NCI-H1417 treated with DMSO at 0.1 percent for 48 hours (cell line): ENCODE measurements at places on chromosomes 12 and 14.

DNA sequence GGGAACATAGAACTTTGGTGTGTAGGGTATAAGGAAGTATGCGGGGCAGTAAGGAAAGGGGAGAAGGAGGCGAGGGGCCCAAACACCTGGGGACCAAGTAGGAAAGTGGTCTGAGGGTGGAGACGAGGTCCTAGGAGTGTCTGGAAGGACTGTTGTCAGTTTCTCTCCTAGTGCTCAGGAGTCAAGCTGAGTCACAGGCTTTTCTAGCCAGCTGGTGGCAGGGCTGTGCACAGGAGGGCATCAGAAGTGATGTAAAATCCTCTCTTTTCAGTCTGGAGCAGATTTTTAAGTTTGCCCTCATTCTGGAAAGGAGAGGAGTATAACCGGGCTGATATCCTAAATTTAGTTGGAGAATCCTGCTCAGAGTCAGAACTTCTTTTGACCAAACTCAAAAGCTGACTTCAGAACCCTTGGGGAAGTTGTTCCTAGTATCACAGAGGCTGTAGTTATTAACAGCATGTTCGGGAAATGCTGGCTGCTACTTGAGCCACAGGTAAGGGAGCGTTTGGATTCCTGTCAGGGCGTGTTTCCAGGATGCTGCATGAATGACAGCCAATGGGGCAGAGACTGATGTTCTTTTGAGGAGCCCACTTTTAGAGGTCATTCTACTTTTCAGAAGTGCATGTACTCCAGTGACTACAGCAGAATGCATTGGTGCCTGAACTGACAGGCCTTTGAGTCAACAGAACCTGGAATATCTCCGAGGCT, 19.3 kb downstream of the ZNF664 start:
- DNase-seq = no peak

- no peak for DNase-seq
Observed at GRCh38 chr14:34064349-34064748, 113.5 kb upstream of the EGLN3 start.

DNA sequence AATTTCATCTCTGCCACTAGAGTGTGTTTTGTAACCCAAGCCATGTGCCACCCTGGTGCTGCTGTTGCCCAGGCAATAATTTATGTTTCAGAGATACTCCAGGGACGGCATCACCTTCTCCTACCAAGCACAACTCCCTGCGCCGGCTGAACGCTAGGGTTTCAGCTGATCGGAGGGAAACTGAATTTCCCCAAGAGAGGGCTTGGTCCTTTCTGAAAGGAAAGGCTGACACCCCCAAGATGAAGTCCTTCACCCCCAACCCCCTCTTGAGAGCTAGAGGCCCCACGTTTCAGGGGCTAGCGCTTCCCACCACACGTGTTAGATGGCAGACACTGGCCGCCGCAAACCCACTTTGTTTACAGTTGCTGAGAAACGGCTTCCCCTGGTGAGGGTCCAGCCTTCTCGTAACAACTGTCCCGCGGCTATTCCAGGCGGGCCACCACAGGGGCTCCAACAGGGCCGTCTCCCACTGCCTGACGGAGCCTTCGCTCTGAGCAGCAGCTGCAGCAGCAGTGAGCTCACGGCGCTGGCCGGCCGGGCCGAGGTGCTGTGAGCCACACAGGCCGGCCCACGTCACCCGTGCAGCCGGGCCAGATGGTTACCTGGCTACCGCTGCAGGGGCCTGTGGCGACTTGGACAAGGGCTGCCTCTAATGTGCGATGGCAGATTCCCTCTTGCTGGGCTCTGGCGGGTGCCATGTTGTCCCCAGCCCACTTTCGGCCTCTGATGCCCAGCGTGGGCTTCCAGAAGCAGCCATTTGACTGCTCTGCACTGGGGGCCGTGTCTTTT, 66.4 kb downstream of the TESC start:
- DNase-seq = peak; percentile 32

DNA sequence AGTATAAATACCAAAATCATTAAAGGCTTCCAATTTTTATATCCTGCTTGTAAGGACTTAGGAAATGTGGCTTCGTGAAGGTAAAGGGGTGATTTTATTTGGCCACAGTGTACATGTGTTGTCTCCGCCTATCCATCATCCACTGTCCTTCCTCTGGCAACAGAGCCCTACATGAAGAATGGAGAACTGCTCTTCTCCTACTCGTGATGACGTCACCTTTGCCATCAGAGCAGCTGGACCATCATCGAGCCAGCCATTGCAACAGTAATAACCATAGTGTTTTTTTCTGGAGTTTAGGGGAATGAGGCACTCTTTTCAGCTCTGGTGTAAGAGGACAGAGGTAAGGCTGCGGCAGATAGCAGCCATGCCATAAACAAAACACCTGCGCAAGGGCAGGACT, 19.2 kb downstream of the ITPR2 start:
- DNase-seq = no peak

GRCh38 chr14:101535232-101535631, 26.1 kb upstream of the DIO3 start:
- DNase-seq = no peak

DNA sequence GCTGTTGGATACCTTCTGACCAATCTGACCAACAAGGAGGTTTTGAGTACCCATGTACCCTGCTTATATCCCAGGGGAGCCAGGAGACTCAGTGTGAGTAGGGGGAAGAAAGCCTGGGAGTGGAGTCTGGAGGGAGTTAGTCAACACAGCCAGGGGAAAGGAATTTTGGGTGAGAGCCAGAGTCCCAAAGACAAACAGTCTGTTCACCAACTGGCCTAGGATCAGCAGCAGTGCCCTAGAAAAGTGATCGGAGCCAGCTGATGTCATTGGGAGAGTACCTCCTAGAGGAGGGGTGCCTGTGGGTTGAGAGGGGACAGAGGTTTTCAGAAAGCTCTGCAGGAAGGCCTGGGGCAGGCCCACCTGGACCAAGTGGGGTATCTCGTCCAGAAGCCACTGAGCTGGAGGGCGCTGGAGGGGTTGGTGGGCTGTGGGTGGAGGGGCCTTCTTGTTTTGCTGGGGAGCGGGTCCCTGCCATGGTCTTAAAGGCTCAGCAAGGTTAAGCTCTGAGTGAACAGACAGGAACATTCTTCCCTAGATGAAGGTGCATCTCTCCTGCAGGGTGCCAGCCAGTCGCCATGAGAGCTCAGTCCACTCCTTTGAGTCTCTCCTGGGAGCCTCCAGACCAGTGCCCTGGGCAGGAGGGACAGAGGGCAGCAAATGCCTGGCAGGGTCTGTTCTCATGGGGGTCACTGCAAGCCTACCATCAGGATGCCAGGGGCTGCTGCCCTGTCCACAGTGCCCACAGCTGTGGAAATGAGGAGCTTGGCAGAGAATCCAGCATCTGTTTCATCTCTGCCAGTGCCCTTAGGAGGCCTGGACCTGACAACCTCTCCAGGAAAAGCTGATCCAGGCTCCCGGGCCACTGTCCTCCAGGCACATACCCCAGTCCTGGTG, 63.6 kb downstream of the CHGA start:
- DNase-seq = no peak

DNA sequence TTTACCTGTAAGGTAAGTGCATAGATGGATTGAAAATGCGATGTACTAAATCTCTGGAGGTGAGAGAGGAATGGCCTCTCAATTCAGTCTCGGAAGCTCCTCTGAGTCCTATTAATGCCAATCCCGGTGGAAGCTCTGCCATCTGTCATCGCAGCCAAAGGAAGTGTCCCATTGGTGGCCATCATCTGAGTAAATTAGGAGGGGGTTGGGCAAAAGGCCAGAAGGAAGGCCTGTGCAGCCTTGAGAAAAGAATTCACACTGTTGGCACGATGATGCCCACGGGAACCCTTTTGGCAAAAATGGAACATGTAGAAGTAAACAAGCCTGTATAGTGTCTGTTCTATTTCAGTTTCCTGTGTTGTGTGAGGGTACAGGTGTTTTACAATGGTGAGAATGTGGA, 494.8 kb downstream of the NELL2 start:
- no peak for DNase-seq

DNA sequence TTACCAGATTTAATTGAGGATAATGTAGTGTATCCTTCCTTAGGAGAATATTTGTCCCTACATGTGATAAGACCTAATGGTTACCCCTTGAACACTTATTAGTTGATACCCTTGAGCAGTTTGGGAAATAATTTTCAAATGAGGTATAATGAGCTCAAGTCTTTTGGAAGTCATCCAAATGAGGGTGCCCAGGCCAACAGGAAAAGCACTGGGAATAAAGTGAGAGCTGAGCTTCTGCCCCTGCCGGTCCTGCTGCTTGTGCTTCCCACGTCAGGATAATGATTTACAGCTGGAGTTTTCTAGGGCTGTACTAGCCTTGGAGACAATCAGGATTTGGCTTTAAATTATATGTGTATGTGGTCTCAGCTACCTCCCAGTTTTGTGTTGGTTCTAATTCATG, 178.8 kb upstream of the FRMD6 start:
- DNase-seq = no peak

- no peak for DNase-seq
Observed at GRCh38 chr12:18753481-18754123, 15.7 kb downstream of the CAPZA3 start.

DNA sequence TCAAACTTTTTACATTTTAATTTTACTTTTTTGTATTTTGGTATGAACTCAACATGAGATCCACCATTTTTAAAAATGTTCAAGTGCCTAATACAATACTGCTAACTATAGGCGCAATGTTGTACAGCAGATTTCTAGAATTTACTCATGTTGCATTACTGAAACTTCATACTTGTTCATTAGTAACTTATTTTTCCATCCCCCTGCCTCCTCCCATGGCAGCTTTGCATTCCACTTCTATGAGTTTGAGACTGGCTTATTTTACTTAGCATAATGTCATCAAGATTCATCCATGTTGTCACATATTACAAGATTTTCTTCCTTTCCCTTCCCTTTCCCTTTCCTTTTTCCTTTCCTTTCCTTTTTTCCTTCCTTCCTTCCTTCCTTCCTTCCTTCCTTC, 825.9 kb downstream of the SLC16A7 start:
- no peak for DNase-seq

DNA sequence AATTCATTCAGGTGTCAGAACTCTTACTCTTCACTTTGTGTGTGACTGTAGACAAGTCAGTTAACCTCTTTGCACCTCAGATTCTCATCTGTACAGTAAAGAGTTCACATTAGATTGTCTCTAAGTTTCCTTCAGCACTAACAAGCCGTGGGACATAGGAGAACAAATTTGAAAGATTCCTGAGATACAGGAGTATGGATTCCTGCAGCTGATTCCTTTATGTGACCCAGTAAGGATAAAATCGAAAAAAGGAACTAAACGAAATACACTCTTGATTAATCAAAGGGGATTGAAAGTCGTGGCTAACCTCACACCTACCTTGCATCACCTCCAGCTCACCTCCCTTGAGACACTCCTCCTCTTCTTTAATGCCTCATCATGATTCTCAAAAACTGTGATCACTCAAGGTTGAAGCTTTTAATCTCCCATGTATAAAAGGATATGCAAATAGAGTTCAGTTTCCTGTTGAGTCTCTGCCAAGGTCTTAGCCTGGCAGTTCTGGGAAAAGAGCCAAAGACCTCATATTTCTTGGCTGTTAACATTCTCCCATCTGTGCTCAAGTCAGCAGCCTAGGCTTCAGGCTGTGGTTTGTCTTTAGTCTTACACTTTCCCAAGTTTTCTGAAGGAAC, 156.6 kb downstream of the DAD1 start:
- no peak for DNase-seq

DNA sequence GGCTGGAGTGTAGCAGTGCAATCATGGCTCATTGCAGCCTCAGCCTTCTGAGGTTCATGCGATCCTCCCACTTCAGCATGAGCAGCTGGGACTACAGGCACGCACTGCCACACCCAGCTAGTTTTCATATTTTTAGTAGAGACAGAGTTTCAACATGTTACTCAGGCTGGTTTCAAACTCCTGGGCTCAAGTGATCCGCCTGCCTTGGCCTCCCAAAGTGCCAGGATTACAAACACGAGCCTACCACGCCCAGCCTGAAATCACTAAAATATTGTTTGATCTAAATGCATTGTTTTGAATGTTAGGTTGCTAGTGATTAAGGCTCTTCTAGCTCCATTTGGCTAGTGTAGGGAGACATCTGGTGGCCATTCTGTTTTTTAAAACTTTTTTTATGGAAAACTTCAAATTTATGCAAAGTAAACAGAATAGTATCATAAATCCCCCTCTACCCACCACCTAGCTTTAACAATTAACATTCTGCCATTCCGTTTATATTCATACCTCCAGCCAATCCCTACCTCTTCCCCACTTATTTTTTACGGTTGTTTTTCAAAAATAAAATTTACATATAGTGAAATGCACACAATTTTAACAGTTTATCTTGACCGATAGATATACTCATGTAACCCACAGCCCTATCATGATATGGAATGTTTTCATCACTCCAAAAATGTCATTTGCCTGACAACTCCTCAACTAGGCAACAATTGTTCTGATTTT, 37.8 kb downstream of the MYO1H start:
- peak; percentile 49 for DNase-seq

DNA sequence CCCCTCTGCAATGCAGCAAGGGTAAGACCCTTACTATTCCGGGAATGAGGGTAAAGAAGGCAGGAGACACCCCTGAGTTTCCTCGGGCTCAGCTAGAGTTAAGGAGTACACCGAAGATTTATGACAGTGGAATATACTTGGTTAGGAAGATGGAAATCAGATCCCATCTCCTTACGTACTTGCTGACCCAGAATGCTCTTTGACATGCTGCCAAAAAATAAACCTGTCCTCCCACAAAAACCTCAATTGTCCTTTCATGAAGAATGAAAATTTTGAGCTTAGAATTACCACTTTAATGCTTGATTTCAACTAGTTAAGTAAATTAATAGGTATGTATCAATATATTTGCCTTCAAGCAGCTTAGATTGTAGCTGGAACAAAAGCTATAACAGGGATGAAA, 99.5 kb downstream of the PRIMA1 start:
- no peak for DNase-seq

GRCh38 chr12:58883576-58884334, 36.5 kb downstream of the LRIG3 start:
- no peak for DNase-seq

DNA sequence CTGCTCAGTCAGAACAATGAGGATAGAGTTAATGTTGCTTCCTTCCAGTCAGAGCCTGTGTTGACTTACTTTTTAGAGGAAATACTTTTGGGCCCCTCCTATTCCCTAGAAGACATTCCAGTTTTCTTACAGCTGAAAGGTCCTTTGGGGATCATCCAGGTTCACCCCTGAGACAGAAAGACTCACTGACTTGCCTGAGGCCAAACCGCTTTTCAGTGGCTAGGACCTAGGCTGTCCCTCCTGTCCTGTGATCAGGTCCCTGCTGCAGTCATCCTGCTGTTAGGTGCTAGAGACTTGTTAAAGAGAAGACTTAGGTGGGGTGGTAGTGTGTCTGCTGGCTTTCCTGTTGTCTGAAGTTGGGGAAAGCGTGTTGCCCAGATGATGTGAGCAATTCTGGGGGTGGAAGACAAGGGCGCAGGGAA, 39.6 kb downstream of the SUSD6 start:
- no peak for DNase-seq

- DNase-seq = no peak
Observed at GRCh38 chr12:15227004-15227679, 5.9 kb upstream of the RERG start.

GRCh38 chr12:101459642-101460346, 15.3 kb upstream of the SPIC start:
- DNase-seq = no peak

- DNase-seq = no peak
Observed at GRCh38 chr14:24612196-24612595, 2.7 kb upstream of the GZMH start.
